ENCODE measurements at places on chromosomes 2 and 18.

- no peak for DNase-seq
Measured at GRCh38 chr2:100518801-100519200, 44.0 kb upstream of the PDCL3 start.

GRCh38 chr2:198788676-198789075, 669.1 kb downstream of the SATB2 start:
- no peak for DNase-seq

GRCh38 chr2:96550787-96551604, 14.4 kb downstream of the ARID5A start:
- no peak for DNase-seq

DNA sequence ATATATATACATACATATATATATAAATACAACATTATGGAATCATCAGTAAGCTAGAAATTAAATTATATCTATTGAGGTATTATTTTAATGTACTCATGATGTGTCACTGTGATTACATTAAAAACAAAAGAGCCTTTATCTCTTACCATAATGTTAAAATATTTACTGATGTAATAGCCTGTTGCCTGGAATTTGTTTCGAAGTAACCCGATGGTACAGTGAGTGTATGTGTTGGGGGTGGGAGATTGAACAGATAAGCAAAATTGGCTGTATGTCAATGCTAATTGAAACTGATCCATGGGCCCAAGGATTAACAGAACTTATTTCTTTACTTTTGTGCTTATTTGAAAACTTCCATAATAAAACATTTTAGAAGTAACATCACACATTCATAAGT, 1473.2 kb downstream of the LRP1B start:
- DNase-seq = no peak

DNA sequence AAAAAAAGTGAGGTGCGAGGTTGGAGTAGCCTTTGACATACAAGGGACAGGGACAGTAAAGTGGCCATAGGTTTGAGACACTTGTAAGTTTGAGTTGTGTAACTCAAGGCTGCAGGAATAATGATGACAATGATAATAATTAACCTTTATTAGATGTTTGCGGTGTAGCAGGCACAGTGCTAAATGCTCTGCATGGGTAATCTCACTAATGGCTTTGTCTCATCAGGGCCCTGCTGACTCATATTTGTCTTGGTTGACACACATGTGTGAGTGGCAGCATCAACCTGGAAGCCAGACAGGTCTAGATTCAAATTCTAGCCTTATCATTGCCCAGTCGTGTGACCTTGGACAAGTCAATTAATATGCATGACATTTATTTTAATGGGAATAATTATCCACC, 126.2 kb downstream of the FSHR start:
- no peak for DNase-seq

- DNase-seq = peak; percentile 35
Measured at GRCh38 chr2:86297382-86298147, 39.9 kb downstream of the REEP1 start.

All from T47D (cell line).